Cortex of kidney (tissue), 1 donor: ENCODE measurements at places on chromosomes 16 and 17.

DNA sequence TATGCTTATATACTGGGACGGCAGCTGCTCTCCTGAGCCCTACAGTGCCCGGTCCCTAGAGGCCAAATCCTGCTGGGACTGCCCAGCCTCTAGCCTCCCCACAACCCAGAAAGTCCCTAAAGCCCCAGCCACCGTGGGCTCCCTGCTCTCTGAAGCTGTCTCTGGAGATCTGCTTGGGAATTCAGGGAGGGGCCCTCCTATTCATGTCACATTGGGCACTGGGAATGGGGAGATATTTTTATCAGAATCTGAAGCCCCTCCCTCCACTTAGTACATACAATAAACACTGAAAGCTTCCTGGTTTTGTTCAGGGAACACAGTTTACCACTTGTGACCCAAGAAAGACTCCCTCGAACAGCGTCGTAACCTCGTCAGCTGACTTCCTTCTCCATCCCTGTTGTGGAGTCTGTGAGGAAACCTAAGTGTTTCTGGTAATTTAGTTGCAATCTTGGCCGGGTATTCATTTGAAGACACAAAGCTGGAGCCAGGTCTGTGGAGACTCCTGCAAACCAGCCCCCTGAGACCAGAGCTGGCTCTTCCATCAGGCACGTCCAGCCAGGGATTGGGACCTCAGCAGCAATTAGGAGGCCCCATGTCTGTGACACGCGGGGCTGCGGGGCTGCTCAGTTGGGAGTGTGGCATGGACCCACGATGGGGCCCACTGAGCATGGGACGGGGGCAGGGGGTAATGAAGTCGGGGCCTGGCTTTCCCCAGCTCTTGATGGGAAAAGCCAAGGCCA lies 38.5 kb downstream of the PGS1 start:
- DNase-seq = no peak

GRCh38 chr17:4899341-4900230 lies at the start of gene C17orf107:
Gene C17orf107, plus strand, starts transcription at chr17:4899536. Its CDS starts 227 bp downstream, at chr17:4899763.
- no peak for DNase-seq

- DNase-seq = no peak
These were observed at the start of gene ZNF205 for GRCh38 chr16:3112058-3112880. Gene ZNF205, plus strand, starts transcription at chr16:3112586. Its CDS starts 845 bp downstream, at chr16:3113431.

DNA sequence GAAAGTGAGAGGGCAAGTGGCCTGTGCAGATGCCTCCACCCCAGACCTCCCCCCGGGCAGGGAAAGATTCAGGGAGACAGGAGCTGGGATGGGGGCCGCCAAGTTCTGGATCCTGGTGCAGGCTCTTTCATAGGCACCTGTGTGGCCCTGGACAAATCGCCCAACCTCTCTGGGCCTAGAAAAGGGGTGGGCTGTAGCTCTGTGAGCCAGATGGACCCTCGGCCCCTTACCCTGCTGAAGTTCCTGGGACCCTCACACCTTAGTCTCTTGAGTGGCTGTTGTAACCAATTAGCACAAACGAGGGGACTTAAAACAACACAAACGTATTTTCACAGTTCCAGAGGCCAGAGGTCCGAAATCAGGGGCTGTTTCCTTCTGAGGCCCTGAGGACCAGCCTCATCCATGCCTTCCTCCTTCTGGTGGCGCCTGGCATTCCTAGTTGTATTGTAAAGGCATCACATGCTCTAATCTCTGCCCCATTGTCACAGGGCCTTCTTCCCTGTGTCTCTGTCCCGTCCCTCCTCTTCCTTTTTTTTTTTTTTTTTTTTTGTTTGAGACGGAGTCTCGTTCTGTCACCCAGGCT lies 352.6 kb downstream of the SEC14L1 start:
- no peak for DNase-seq

DNA sequence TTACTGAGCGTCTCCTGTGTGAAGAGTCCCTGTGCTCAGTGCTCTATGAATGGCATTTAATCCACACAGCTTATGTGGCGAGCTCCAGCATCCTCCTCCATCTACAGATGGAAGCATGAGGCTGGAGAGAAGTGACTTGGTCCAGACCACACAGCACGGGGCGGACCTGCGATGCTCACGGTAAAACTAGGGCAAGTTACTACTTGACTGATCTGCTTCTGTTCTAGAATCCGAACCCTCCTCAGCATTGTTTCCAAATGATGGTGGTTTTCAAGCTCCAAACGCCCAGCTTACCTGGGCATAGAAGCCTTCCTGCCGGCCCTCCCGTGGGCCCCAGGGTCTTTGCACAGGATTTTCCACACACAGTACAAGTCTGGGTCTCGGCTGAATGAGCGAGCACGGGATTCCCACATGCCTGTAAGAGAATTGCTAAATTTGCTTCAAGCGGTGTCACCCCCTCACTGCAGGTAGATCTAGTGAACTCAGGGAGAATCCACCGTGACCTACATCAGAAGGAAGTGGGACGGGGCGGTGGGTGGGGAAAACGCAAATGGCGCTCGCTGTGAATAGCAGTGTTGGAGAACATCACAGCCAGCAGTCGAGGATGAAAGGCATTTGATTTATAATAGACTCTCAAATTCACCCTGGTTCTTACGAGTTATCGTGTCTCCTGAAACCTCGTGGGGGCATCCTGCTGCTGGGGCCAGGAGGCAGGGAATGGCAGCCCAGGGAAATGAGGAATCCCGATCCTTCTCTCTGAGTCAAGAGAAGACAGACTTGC lies 101.1 kb downstream of the CMIP start:
- no peak for DNase-seq

- no peak for DNase-seq
These were observed 51.6 kb downstream of the DNAH17 start for GRCh38 chr17:78525511-78526160.

DNA sequence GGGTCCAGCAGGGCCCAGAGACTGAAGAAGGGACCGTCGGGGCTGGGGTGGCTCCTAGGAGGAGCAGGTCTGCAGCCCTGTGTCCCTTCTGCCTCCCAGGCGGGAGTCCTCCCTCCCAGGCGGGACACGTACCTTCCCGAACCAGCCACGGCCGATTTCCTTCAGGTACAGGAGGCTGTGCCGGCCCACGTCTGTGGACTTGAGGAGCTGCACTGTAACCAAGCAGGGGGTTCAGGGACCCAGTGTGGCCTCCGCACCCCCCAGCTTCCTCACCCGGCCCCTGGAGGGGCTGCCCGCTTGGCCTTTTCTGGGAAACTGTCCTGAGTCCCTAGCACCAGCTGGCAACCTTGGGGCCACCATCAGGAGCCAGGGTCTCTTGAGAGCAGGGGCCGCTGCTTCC lies 37.0 kb upstream of the PVALEF start:
- no peak for DNase-seq

- no peak for DNase-seq
These were observed 42.0 kb downstream of the COTL1 start for GRCh38 chr16:84575914-84576313.

DNA sequence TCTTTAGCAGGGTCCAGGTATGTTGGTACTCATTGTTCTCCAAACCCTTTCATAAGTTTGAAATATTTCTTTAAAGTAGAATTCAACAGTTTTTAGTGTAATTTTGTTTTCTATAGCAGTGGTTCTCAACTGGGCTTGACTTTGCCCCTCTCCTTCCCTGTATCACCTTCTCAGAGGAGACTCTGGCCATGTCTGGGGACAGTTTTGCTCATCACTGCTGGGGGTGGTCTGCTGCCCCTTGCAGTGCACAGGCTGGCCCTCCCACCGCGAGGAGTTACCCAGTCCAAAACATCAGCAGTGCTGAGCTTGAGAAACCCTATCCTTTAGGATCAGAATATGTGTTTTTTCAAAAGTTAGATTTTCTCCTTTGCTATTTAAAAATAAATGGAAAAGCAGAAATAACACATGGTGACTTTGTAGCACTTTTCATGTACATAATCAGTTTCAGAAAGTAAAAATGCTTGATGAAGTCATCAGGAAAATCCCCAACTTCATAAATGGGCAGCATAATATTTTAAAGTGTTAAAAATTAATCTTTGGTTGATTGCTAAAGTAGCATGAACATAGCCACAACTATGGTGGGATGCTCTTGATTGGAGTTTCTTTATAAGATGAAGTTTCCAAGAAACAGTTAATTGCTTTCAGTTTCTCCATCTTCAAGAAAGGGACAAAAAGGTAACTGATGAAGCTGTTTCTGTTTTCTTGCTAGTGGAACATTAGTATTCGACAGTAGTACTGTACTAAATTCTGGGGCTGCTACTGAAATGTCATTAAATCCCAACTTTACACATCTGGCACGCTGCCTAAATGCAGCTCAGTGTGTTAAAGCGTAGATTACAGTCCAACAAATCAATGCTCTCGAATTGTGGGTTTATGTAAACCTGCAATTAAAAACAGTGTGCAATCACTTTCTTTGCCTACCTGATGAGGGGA lies 70.3 kb downstream of the NETO2 start:
- no peak for DNase-seq

GRCh38 chr17:83181991-83182619 lies 102.7 kb downstream of the METRNL start:
- DNase-seq = no peak

DNA sequence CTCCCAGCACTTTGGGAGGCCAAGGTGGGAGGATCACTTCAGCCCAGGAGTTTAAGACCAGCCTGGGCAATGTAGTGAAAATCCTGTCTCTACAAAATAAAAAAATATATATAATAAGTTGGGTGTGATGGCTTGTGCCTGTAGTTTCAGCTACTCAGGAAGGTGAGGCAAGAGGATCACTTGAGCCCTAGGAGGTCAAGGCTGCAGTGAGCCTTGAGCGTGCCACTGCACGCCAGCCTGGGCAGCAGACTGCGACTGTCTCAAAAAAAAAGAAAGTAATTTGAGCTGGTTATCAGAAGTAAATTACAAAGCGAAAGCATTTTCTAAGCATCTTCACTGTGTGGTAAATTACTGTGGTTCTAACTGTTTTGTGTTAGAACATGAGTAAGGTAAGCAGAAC lies 66.2 kb downstream of the NQO1 start:
- no peak for DNase-seq

- no peak for DNase-seq
These were observed 58.9 kb upstream of the EFCAB3 start for GRCh38 chr17:62321451-62321850.
